Stimulated activated CD4-positive, alpha-beta T cell treated with anti-CD3 and anti-CD28 coated beads, Interleukin-12 subunit alpha, Interleukin-12 subunit beta, amount 100 ng/mL, for 4 hours (primary cell): ENCODE measurements at places on chromosomes 5 and 9.
A peak's percentile ranks its signal among the peaks of the same experiment; 100 is the strongest.

GRCh38 chr9:129640086-129640870 lies 1.7 kb downstream of the ASB6 start:
- no peak for DNase-seq

DNA sequence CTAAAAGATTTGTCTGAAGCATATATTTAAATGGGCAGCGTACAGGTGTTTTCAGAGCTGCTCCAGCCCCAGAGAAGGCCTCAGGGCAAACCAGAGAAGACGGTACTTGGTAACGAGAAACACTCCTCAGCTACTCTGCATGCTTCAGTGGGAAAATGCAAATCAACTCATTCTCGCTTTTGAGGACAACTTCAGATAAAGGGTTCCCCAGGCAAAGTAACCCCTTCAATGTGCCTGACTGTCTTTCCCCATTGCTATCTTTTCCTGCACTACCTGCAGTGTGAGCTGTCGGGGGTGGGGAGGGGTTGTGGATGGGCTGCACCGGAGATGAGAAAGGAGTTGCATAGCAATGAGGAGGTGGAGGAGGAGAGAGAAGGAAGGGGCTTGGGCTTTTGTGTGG lies 339.7 kb upstream of the CLINT1 start:
- DNase-seq = no peak

- DNase-seq = no peak
Measured at GRCh38 chr9:114370968-114371320, 16.8 kb downstream of the AKNA start.

- DNase-seq = no peak
Measured at GRCh38 chr5:140153255-140153654, 21.7 kb upstream of the CYSTM1 start.

- DNase-seq = no peak
Measured at GRCh38 chr9:130185490-130186031, 13.4 kb downstream of the NCS1 start.

- DNase-seq = no peak
Measured at GRCh38 chr9:2722715-2723114, 5.4 kb downstream of the KCNV2 start.

GRCh38 chr9:72443855-72444254 lies 77.6 kb upstream of the TMC1 start:
- DNase-seq = no peak

DNA sequence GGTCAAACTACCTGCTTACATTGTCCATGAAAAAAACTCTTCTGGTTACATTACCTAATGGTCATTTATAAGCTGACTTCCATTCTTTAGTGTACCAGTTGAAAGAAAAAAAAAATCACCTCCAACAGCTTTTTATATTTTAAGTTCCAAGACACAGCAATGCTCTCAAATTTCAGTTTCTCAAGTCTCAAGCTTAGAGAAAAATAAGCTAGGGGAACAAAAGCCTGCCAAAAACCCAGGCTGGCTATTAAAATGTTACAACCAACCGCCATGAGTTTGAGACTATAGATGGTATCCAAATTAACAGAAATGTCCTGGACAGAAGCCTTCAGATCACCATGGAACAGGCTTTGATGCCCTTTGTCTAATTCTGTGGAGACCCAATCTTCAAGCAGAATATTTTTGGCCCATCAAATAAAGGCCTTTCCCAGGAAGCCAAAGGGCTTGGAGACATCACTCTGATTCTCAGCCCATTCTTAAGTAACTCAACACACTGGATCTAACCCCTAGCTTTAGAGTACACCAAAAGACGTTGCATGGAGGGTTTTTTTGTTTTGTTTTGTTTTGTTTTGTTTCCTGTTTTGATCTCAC lies 343.7 kb downstream of the GLIS3 start:
- DNase-seq = no peak

- no peak for DNase-seq
Measured at GRCh38 chr9:7967093-7967827, 167.7 kb upstream of the DMAC1 start.

DNA sequence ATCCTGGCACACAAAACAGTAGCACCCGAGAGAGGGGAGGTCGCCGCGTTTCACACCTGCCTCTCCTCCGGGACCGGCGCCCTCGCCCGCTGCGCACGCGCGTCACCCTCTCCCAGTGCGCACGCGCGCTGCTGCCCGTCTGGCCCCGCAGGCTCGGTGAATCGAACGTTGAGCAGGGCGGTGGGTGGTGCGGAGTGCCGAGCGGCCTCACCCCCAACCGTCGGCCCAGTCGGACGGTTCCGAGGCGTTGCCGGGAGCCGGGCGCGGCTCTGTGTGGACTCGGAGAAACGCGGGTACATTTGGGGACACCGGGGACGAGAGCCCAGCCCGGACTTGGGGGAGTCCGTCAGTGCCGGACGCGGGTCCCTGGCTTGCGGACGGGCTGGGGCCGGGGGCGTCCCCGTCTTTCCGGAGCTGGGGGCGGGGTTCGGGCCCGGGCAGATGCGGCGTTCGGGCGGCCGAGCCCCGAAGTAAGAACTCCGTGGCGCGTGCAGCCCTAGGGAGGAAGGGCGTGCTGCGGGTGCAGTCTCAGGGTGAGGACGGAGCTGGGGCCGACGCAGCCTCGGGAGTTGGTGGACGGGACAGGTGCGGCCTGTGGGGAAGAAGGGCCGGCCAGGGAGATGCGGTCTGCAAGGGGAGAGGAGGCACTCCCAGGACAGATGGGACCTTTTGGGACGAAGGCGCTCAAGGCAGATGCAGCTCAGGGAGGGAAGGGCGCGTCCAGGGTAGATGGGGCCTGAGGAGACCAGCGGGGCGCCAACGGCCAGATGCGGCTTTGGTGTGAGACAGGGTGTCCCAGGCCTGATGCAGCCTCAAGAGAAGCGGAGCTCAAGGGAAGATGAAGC lies at the start of gene POMT1:
POMT1 (plus strand) TSS at position 138 of the 845 bp plus-strand sequence. CDS start 1,301 bp downstream, outside the sequence.
- peak; percentile 86 for DNase-seq

DNA sequence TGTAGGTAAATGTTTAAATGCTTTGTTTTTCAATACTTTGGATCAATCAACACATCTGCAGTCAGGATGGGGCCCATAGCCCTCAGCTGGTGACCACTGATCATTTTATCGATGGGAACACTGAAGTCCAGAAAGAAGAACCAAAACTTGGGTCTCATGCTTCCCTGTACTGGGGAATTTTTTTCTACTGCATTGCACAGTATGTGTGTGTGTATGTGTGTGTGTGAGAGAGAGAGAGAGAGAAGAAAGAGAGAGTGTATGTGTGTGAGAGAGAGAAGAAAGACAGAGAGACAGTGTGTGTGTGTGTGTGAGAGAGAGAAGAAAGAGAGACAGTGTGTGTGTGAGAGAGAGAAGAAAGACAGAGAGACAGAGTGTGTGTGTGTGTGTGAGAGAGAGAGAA lies 202.9 kb upstream of the MSX2 start:
- DNase-seq = no peak

GRCh38 chr9:21381448-21382339 lies 3.5 kb downstream of the IFNA2 start:
- no peak for DNase-seq

DNA sequence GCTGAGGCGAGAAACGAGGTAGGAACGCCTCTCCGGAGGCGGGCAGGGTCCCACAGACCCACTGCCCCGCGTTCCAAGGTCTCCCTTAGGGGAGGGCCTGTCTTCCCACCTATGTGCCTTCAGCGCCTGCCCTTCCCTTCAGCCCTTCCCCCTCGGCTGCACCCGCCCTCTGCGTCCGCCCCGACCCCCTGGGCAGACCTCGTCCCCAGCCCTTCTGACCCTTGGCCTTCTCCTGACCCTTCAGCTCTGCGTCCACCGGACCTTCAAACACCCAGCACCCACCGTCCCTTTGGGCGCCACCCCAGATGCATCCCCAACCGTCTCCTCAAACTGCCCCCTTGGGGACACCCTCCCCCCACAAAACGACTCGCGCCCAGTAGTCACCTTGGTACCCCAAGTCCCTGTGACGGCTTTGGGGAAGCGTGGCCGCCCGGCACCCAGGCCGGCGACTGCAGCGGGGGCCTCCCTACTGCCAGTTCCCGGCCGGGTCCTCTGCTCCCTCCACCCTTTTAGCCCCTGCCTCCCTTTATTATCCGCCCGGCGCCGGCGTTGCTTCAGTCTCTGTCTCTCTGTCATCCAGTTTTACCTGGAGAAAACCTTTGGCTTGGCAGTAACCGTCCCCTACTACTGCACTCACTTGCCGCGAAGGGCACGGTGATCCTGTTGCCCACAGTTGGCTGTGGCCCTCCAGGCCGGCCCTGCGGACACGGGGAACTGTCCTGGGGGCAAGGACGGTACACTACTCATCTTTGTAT lies 421 bp downstream of the RUSC2 start:
- no peak for DNase-seq

GRCh38 chr5:151617841-151618710 lies 26.9 kb upstream of the FAT2 start:
- DNase-seq = no peak

GRCh38 chr5:113202287-113202686 lies 225.7 kb downstream of the DCP2 start:
- DNase-seq = no peak

DNA sequence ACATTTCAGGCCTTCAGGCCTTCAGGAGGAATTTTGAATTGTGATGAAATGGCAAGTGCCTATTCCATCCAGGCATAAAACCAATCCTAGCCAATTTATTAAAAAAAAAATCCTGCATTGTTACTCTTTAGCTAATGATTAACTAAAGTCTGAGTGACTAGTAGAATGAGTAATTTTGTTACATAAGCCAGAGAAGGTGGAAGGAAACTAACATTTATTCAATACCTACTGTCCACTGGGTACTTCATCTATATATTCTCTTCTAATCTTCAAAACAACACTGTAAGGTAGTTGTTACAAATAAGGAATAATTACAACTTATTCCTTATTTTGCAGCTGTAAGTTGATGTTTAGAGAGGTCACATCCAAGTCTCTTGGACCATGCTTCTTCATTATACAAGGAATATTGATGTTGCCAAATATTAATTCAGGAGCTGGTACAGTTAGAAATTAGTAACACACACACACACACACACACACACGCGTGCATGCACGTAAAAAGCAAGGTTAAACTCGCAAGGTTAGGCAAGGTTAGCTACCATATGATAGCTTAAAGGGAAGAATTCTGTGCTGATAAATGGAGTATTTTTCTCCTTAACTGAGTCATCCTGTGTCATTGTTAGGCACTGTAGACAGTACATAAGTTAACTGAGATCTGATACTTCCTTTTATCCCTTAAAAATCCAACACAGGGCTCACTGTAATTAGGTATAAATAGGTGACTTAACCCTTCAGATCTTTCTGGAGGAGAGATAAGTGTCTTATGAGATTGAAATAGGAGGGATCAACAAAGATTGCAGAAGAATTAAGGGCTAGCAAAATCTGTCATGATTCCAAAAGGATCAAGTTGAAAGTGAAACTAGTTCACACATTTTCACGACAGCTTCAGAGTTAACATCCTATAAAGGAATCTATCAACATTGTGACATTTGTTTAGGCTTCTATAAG lies 596.9 kb downstream of the PDE4D start:
- no peak for DNase-seq

- DNase-seq = no peak
Measured at GRCh38 chr9:127087836-127088235, 34.6 kb downstream of the ANGPTL2 start.

DNA sequence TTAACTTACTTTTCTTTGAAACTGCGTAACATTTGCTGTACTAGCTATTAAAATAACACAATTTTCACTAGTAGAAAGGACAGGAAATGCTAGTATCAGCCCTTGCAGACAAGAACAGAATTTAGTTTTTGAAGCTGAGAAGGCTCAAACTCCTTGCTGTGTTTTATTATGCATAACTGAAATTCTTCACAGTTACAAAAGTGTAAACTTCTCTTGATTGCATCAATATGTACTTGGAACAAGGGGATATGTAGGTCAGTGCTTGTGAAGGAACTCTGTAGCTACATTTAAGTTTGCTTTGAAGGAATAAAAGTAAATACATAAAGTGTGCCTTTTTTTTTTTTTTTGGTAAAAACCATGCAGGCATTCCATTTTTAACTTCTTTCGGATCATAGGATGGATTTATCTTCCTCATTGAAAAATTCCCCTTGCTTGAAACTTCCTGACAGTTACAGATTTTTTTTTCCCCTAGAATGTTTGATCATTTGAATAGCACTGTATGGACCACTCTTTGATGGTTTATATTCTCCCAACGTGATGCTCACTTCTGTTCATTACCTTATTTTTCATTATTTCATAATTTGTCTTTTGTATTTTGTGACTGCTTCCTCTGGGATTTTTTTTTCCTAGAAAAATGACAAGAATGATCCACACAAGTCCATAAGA lies 94.9 kb upstream of the DAB2 start:
- DNase-seq = no peak

DNA sequence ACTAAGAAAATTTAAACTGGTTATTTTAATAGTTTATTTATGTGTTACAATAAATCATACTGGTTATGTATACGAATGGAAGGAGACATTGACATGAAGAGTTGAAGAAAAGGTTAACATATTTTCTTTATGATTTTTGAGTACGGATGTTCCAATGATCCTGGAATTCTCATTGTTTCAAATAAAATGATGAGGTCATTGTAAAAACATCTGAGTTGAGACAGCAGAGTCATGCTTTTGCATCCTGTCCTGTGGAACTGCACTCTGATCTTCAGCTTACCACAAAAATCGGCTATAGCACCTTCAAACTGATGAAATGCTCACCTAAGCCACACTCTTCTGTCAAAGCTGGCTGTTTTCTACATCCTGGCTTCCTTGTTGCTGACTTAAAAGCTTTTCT lies 67.8 kb downstream of the PTCD2 start:
- DNase-seq = no peak

GRCh38 chr5:56012281-56012963 lies 17.7 kb upstream of the IL6ST start:
- no peak for DNase-seq

DNA sequence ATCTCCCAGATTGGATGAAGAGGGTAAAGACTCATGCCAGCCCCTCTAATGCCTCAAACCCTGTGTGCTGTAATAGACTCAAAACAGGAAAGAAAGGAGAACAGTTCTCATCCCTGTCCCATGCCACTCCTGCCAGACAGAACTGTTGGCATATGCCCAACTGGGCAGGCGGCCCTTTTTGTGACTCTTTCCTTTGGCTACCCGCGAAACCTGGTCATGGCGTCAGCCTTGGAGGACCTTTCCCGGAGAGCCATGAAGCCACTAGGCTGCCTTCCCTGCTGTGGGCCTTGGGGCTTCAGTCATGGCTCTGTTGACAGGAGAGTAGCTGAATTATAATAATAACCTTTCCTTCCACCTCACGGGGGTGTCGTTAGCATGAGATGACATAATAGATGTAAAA lies 75.9 kb upstream of the SEMA6A start:
- DNase-seq = no peak

DNA sequence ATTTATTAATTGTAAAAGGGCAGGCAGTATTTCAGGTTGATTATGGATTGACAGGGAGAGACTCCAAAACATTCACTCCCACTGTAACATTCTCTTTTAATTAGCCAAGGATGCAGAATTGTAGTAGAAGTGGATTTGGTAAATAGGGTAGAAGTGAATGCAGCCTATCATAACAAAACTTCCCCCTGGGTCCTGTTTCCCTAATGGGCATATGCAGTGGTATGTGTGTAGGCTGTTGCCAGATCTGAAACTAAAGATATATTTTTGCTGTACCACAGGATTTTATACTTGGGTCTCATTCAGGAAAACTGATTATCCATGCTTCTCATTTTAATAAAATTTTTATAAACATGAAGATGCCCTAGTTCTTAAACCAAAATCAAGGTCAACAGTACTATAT lies 351.2 kb downstream of the KDM4C start:
- no peak for DNase-seq
